ENCODE measurements at places on chromosomes 2 and 18.

DNA sequence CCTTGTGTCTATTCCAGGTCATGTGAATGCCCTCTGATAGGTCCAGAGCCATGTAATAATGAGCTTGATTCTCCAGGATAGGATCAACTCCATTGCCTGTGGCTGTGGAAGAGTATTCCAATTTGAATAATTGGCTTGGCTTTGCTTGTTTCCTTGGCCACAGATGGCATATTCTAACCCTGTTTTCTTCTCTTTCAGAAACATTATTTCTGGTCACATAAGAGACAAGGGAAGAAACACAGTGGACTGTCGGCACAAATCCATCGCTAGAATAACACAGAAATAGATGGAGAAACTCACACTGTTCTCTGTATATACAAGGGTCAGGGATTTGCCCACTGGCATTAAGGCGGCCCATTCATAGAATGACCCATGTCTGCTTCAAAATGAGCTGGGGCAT, 278.4 kb upstream of the CCDC68 start:
- no peak for DNase-seq

- no peak for DNase-seq
Measured at GRCh38 chr2:109517118-109517889, 96.5 kb downstream of the SEPTIN10 start.

GRCh38 chr2:240991378-240992263, 6.8 kb upstream of the SNED1 start:
- DNase-seq = no peak

GRCh38 chr2:127365211-127365643, 22.5 kb downstream of the MAP3K2 start:
- DNase-seq = no peak

DNA sequence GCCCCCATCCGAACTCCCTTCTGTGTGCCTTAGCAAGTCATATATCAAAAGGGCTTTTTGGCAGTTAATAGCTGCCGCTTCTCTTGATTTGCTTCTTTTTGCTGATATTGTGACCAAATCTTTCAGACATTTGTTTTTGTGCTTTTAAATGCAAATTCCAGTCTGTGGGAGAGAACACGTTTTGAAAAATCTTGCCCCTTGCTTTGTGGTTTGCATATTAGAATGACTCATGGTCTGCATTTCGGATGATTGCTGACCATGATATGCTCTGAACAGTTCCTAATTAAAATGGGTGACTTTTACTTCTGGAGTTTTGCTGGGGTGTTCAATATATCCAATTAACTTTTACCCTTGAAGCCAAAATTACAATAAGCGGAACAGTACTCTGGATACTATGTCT, 58.2 kb upstream of the ST6GAL2 start:
- no peak for DNase-seq

DNA sequence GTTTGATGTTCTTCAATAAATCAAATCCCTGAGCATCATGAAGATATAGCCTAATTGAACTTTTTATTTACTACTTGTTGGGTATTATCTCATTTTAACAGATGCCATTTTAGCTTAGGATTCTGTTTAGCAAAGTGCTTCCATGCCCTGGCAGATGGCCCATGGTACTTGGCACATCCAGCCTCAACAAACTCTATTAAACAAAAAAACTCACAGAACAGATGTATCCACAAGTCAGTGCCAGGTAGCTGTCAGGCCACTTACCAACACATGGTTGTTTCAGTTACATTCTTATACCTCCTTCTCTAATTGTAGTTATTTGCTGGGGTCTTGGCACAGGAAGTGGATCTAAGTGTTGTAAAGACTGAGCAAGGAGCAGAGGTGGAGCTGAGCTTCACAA, 29.6 kb downstream of the GAD1 start:
- no peak for DNase-seq

DNA sequence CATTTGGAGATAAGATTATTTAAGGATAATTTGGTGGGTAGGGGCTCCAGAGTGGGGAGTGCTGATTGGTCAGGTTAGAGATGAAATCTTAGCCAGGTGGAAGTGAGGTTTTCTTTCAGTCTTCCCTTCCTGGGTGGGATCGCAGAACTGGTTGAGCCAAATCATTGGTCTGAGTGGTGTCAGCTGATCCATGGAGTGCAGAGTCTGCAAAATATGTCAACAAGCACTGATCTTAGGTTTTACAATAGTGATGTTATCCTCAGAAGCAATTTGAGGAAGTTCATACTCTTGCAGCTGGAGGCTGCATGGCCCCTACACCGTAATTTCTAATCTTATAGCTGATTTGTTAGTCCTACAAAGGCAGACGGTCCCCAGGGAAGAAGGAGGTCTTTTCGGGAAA, 1483.4 kb upstream of the ZEB2 start:
- DNase-seq = no peak

GRCh38 chr2:143499061-143499460, 369.8 kb downstream of the ARHGAP15 start:
- DNase-seq = no peak

DNA sequence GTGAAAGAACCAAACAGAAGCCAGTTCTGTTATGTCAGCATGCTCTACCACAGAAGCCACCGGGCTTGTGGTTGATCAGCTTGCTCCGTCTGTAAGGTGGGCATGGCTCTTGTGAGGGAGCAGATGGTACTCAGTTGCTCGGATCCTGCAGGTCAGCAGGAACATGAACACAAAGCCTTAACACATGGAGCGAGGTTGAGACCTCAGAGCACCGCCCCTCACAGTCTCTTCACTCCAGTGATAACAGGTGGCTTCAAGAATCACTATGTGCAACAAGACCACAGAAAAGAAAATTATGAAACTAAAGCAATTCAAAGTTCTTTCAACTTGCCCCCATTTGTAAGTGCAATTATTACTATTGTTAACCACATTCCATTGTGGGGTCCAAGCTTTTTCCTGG, 72.1 kb downstream of the OSBPL6 start:
- DNase-seq = no peak

DNA sequence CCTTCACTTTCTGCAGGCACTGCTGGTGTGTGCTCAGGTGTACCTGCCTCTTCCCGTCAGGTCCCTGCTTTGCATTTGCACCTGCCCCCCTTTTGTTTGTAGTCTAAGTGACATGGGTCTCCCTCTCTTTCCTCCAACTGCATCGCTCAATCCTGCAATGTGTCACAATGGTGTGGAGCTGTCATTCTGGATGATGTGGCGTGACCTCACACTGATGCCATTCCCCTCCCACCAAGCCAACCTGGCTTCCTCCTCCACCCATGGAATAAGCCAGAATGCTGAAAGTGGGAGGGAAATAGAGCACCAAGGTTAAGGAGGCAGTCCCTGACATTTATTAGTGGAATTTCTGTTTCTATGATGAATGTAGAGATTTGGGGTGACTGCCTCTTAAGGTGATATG, 156.7 kb downstream of the ZBTB7C start:
- DNase-seq = no peak

GRCh38 chr2:98086491-98087446, at the start of gene VWA3B:
TSS of gene VWA3B (plus strand) at chr2:98087167. CDS start at chr2:98093093, 5,926 bp downstream.
- no peak for DNase-seq

- no peak for DNase-seq
Measured at GRCh38 chr2:218806346-218806978, 24.5 kb downstream of the CYP27A1 start.

DNA sequence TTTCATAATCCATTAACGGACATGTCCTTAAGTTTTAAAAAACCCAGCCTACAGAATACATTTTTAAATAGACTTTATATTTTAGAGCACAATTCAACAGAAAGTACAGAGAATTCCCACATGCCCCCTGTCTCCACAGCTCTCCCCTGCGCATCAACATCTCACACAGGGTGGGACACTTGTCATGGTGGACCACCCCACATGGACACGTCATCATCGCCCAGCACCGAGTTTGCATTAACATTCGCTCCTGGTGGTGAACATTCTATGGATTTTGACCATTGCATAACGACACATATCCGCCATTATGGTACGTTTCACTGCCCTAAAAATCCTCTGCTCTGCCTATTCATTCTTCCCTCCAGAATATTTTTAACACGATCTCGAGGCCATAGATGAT, 1.1 kb upstream of the KCNF1 start:
- DNase-seq = no peak

DNA sequence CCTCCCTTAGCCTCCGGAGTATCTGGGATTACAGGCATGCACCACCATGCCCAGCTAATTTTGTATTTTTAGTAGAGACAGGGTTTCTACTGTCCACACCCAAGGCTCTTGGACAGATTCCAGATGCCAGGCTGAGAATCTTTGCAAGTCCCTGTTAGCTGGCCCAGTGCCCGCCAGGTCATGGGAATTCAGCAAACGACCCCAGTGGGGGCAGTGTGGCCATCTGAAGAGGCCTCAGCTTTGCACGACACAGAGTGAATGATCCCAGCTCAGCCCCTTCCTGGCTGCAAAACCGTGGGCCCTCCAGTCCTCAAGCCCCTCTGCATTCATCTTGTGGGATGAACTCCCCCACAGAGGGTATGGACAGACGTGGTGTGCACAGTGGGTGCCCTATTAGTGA, 179.5 kb upstream of the ID2 start:
- no peak for DNase-seq

GRCh38 chr2:8087480-8087840, 594.4 kb upstream of the ID2 start:
- DNase-seq = no peak

DNA sequence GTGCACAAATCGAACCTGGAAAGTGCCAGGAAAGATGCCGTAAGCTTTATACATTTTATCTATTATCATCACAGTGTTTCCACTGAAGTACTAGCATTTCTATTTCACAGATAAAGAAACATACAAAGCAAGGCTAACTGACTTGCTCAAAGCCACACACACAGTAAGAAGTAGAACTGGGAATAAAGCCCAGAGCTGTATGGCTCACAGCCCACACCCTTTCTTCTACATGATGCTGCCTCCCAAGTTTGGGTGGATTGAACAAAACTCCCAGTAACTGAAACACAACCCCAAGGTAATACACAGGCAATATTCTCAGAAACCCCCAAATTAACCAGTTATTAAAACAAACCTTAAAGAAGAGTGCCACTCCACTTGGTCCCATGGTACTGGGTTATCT, 11.2 kb downstream of the SAP130 start:
- no peak for DNase-seq

DNA sequence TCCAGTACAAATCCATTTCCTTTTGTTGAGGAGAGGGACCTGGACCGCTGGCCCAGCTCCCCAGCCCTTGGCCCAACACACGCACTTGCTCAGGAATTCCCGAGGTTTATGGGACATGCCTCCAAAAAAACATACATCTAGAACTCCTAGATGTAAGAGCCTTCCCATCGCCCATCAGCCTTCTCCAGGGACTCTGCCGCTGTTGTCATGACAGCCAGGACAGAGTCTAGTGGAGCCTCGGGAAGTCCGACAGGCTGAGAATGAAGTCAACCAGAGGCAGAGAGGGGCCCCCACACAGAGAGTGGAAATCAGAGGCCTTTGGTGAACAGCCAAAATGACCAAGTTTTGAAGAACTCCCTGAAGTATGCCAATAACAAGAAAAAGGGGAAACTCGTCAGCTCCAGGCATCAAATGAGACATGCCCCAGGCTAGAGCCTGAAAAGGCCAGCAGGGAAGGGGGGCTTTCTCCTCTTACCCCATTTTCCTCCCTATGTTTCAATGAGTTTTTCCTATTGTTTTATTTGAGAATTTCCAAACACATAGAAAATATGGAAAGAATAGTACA, 43.2 kb upstream of the CAB39 start:
- no peak for DNase-seq

DNA sequence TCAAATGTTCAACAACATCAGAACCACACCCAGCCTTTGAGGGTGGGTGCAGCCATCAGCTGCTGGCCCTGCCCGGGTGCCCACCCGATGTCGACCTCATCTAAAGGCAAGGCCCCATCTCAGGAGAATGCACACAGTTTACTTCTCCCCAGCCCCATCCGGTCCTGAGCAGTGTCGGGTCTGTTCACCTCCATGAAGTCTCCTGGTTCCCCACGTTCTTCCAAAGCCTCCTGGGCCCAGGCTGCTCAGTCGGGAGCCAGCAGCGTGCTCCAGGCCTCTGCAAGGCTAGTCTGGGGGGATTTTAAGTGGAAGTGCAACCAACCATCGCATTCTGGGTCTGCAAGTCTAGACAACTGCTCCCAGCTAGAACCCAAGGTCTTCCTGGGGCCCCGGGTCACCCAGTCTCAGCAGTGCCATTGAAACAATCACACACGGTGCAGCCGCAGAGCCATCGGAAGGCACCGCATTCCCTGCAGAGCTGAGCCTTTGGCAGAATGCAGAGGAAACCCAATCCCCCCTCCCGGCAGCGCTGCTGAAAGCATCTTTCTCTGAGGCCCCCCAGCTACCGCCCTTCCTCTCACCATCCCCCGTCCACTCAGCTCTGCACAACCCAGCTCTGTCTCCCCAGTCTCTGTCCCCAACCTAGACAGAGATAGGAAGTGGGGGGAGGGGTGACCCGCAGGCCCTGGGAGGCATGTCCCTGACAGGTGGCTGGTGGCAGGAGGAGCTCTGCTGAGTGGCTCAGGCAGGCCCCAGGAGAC, 8.5 kb downstream of the ESPNL start:
- no peak for DNase-seq

GRCh38 chr2:211534632-211535031, 978.2 kb downstream of the CPS1 start:
- no peak for DNase-seq

- no peak for DNase-seq
Measured at GRCh38 chr2:74314107-74314506, 29.1 kb downstream of the SLC4A5 start.

- no peak for DNase-seq
Measured at GRCh38 chr2:126752876-126753275, 96.9 kb downstream of the GYPC start.

DNA sequence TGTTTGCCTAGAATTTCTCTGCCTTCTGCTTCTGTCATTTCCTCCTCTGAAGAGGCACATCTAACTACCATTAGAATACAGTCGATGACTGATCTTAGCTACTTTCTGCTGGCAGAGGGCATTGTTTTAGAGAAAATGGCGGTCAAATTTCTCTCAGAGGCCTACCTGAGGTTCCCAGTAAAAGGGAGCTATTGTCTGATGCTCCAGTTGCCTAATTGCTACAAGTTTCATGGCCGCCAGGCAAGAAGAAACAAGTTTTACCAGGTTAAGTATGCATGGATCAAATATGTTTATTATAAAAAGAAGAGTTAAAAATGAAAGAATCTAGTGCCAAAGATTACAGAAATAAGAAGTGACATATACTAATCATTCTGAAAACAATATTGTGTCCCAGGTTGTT, 416.6 kb downstream of the DSC3 start:
- DNase-seq = no peak

GRCh38 chr18:26700201-26700600, 151.8 kb upstream of the KCTD1 start:
- no peak for DNase-seq

Data from stimulated activated CD8-positive, alpha-beta memory T cell treated with anti-CD3 and anti-CD28 coated beads, Interleukin-7, amount 100 ng/mL, for 1 hour (primary cell).